RKO (cell line): ENCODE measurements at places on chromosomes 12 and 14.

DNA sequence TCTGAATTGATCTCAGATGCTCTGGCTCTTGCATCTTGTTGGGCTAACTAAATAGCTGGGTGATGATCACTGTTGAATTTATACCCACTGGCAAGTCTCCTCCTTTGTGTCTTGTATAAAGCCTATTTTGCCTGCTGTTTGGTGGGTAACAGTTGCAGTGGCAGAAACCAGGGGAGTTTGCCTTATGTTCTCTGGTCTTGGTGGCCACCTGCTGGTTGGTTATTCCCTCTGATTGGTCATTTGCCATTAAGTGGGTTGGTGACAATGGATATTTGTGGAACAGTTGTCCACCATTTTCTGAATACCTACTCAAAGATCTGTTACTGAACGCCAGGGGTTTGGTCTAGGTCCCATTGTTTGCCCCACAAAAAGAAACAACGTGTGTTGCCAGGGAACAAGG is 52.1 kb downstream of the AVPR1A start:
- no peak for DNase-seq

DNA sequence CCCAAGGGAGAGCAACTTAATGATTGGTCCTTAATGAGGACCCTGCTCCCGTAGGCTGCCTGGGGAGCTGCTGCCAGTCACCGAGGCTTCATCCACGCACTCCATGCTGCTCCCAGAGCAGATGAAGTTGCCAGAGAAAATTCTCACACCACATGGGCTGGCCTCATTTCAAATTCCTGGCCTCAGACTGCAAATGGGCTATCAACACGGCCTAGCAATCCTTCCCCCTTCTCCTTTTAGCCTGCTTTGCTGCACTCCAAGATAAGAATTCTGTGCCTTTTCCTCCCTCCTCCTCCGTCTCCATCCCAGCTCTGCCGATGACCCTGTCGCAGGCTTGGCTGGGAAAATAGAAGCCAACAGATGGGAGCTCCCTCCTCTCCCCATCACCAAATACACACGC is 10.8 kb upstream of the DGLUCY start:
- no peak for DNase-seq

- DNase-seq: no peak
Measured at GRCh38 chr12:9810671-9811070, 16.6 kb upstream of the KLRF1 start.

GRCh38 chr14:74853581-74853980 is 22.4 kb downstream of the PROX2 start:
- no peak for DNase-seq

DNA sequence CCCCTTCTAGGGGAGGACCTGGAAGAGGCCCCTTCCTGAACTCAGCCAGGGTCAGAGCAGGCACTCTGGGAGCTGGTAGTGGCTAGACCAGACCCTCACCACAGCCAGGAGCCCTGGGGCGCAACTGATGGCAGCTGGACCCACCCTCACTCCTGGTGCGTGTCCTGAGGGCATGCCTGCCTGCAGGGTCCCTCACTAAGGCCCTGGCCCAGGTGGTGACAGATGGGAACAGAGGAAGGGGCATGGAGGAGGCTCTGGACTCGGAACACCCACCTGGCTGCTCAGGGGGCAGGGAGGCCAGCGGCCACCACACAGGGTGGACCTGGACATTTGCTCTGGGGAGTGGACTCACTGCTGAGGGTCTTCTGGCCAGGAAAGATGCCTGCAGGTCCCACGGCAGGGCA is 342.2 kb upstream of the SFSWAP start:
- no peak for DNase-seq

DNA sequence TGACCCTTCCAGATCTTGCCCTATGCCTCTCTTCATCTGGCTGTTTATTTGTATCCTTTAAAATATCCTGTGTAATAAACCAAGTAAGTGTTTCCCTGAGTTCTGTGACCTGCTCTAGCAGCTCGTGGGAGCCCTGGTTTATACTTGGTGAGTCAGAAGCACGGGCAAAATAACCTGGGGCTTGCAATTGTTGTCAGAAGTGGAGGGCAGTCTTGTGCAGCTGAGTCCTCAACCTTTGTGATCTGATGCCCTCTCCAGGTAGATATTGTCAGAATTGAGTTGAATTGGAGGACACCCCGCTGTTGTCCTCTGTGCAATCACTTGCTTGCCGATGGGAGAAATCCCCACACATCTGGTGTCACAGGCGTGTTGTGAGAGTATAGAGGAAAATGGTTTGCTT is 62.5 kb upstream of the PRICKLE1 start:
- DNase-seq: no peak

DNA sequence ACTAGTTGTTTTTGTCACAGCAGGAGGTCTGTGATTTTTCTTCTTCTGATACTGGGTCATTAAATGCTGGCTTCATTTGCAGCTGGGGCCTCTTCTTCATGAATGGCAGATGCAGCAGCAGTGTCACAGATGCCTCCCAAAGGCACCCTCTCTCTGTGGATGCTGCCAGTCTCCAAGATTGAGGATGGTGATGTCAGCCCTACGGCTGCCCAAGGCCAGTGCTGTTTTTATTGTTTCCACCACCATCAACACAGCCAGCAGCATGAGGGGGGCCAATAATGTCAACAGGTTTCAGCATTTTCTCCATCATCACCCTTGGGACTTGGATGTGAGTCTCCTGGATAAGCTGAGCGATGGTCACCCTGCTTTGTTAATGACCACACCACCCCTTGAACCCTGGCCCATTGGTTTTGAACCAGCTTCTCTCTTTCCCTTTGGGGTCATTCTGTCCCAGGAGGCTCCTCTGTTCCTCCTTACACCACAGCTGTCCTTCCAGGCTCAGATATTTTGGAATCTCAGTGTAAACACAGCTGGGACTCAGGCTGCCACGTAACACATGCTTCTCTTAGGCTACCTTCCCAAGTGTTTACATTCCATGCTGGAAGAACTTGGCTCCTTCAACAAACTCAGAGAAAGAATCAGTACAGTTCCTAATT is 151.7 kb upstream of the DDHD1 start:
- DNase-seq: no peak

DNA sequence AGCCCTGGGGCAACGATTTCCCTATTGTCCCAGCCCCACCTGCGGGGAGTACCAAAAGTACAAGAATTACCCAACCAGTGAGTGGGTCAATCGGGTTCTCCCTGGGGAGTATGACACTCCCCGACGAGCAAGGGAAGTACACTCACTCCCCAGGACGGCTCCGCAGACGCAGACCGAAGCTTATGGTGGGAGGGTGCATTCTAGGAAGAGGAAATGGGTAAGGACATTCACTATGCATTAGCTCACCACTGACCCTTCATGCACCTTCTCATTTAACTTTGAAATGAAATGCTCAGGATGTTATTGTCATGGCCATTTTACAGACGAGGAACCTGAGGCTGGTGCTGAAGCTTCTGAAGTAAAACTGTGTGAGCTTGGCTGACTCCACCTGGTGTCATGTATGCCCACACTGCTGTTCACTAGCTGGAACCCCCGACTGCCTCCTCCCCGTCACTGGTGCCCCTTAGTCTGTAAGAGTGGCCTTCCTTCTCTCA is 45.8 kb upstream of the TMED10 start:
- DNase-seq: peak; percentile 32

- no peak for DNase-seq
Measured at GRCh38 chr12:1424674-1425395, 169.5 kb downstream of the FBXL14 start.

DNA sequence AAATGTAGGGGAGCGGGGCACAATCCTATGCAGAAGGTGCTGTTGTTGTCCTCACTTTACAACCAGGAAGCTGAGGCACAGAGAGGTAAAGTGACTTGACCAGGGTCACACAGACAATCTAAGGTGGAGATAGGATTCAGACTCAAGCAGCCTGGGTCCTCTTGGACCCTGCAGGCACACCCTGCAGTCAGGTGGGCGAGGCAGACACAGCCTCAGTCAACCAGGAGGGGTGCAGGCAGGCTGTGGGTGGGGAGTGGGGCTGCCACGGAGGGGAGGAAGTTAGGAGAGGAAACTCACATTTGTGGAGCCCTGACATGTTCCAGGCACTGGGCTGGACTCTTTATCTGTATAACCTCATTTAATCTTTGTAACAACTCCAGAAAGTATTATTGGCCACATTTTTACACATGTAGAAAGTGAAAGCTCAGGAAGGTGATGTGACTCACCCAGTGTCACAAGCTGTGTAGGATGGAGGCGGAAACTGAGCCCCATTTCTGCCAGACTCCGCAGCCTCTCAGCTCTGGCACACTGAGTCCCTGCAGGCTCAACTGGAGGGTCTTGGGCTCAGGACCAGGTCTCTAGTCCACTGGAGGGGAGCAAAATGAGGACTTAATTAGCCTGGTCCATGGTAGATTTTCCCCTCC is 24.9 kb upstream of the CHGA start:
- peak; percentile 51 for DNase-seq

DNA sequence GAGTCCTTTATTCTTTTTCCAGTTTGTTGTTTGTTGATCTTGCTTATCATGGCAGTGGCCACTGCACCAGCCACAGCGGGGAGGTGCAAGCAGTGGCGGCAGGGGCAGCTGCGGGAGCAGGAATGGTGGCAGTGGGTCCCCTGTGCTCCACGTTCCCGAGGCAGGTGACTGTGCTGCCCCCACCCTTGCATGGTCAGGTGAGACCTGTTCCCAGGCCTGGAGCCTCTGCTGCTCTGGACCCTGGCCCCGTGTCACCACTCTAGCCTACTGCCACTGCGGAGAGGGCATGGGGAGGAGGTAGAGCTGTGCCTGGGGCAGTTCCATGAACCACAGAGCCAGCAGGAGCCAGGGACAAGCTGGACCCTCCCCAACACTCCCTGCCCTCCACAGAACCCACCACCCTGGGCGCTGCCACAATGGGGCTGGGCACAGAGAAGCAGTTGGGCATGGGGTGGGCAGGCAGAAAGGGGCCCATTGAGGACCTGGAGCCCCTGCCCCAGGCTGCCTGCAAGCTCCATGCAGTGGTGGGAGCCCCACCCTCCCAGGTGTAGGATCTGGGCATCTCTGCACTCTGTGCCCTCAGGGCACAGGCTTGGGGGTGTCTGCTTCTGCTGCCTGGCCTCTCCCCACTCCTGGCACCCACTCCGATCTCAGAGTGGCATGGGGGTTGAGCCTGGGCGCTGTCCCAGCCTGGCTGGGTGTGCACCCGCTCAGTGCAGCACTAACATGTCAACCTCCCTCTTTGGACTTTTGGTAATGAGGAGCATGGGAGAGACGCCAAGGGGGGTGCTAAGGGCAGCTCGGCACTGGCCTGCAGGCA is 23.1 kb upstream of the WDR20 start:
- no peak for DNase-seq

GRCh38 chr12:126663304-126664094 is 1598.3 kb downstream of the AACS start:
- peak; percentile 32 for DNase-seq

DNA sequence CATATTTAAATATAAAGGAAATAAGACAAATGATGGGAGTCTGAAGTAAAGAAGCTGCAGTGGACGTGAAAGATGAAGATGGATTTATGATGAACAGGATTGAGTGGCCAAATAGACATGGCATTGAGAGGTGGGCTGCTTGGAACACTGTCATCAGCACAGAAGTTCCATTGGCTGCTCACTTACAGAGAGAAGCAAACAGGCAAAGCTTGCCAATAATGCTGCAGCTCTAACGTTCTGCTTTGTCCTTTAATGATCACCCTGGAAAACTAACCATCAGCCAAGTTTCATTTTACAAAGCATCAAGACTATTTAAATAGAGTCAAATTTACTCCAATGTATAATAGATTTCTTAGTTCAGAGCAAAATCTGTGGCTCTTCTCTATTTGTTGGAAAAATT is 721.4 kb downstream of the TMTC2 start:
- DNase-seq: no peak

GRCh38 chr12:114975640-114976310 is 291.8 kb upstream of the TBX3 start:
- no peak for DNase-seq

GRCh38 chr12:88433997-88434703 is 146.1 kb downstream of the KITLG start:
- no peak for DNase-seq

DNA sequence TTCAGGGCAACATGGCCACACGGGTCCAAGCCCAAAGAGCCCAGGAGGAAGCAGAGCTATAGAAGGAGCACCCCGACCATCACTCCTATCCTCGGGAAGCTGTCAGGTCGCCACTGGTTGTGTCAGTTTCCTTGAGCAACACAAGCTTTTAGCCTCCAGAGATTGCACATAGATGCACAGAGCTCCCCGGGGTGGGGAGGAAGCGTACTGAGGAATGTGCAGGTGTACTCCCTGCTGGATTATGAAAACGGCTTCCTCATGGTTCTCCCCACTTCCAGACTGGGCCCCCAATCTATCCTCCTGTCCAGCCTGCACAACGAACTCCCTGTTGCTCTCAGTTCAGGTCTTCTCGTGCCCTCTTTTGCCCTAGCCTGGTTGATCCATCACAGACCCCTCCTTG is 30.3 kb upstream of the IRF2BPL start:
- no peak for DNase-seq

GRCh38 chr12:1459339-1459738 is 135.0 kb downstream of the FBXL14 start:
- no peak for DNase-seq

DNA sequence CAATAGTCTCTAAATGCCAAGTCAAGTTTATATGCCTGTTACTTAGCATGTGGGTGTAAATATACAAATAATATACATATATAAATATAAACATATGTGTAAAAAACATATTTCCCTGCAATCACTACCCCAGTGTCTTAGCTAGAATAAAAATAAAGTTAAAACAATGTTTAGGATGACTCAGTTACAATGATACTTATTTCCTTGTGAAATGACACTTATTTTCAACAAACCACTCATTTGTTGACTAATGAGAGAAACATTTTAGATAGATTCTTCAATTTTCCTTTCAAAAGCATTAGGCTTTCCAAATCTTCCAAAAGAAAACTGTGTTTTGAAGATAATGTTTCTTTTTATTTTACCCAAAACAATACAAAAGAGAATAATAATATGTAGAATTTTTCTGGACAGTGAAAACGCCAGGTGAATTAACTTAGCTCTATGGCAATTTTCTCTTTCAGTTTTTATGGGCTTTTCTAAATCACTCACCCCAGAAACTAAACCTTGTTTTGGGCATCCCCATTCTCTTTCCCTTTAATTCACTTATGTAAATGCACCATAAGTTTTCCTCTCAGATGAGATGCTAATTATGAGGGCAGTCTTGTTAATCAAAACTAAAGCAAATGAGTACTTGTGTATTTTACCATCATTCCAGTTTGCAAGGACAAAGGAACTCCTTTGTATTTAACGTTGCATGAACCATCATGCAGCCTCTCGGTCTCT is 465.9 kb downstream of the BCAT1 start:
- DNase-seq: no peak

- peak; percentile 95 for DNase-seq
Measured at GRCh38 chr12:76183459-76184186, 99.1 kb upstream of the NAP1L1 start.

- no peak for DNase-seq
Measured at GRCh38 chr12:6953442-6954315, 2.5 kb downstream of the PTPN6 start.

DNA sequence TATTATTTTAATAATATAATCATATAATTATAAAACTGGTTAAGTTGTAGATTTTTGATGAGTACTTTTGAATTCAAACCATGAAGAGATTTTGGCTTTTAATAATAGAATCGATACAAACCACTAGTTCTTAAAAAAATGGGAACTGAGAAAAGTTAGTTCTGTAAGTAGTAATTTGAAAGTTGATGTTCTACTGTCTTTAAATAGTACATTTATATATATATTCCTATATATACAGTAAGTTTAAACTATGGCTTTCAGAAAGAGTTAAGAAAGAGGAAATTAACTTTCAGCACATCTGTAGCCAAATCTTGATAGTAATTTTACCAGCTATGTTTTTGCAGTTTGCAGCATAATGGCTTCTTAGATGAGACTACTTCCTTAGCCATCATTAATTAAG is 7.8 kb downstream of the LRRK2 start:
- DNase-seq: no peak

- no peak for DNase-seq
Measured at GRCh38 chr14:92549859-92550230, 36.3 kb downstream of the RIN3 start.
